Thoracic aorta endothelial cell (primary cell): ENCODE measurements at places on chromosomes 16 and 17. TPM values are rescaled to one million over a fixed set of nuclear protein-coding genes. Genes with fewer than 3 reads are reported as not detected.

CSH2 gene
- total RNA-seq: not detected in 2 replicates

ATP2A3 gene
- 0.65 and 1.3 TPM in 2 replicates for total RNA-seq

HASPIN gene
- 11.8 and 22.0 TPM in 2 replicates for total RNA-seq

GAS2L2 gene
- not detected in 2 replicates for total RNA-seq

RASD1 gene
- total RNA-seq: 8.8 and 11.8 TPM in 2 replicates

MRM1 gene
- total RNA-seq: 4.4 and 5.8 TPM in 2 replicates

GGA2 gene
- total RNA-seq: 45.5 and 56.6 TPM in 2 replicates

MT2A gene
- 266 and 320 TPM in 2 replicates for total RNA-seq

CPHXL2 gene
- not detected in 2 replicates for total RNA-seq

SMTNL2 gene
- not detected in 2 replicates for total RNA-seq

ARL16 gene
- 32.7 and 34.0 TPM in 2 replicates for total RNA-seq

NEK8 gene
- 1.1 and 1.5 TPM in 2 replicates for total RNA-seq

KRTAP9-8 gene
- not detected in 2 replicates for total RNA-seq

SLC2A4 gene
- total RNA-seq: under 0.01 and 0.14 TPM in 2 replicates

SCGB1C2 gene
- total RNA-seq: not detected in 2 replicates

EFNB3 gene
- total RNA-seq: 0.36 and 0.53 TPM in 2 replicates

SYCE1L gene
- total RNA-seq: 1.9 and 2.0 TPM in 2 replicates
